ENCODE measurements at places on chromosomes 16 and 17.

DNA sequence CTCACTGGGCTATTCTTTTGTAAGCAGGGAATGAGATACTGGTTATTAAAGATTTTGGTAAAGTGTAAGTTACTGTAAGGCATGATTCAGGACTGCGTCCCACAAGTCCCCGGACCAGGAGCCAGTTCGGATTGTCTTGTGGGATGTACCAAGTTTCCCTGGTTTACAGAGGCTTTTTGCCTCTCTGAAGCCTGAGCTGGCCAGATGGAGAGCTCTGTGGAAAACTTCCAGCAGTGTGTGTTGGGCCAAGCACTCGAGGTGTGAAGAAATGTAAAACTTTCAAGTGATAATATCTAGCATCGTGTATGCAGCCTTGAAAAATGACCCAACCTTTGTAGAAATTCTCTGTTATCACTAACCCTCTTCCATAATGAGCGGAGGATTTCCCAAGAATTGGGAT is 2.4 kb downstream of the EPN2 start:
- peak; percentile 68 for DNase-seq

GRCh38 chr16:49440156-49441065 is 66.8 kb downstream of the C16orf78 start:
- DNase-seq, result no peak

GRCh38 chr16:50371936-50372595 is 3.3 kb upstream of the BRD7 start:
- no peak for DNase-seq

- DNase-seq, result no peak
These were observed 873 bp downstream of the NPLOC4 start for GRCh38 chr17:81635973-81636504.

DNA sequence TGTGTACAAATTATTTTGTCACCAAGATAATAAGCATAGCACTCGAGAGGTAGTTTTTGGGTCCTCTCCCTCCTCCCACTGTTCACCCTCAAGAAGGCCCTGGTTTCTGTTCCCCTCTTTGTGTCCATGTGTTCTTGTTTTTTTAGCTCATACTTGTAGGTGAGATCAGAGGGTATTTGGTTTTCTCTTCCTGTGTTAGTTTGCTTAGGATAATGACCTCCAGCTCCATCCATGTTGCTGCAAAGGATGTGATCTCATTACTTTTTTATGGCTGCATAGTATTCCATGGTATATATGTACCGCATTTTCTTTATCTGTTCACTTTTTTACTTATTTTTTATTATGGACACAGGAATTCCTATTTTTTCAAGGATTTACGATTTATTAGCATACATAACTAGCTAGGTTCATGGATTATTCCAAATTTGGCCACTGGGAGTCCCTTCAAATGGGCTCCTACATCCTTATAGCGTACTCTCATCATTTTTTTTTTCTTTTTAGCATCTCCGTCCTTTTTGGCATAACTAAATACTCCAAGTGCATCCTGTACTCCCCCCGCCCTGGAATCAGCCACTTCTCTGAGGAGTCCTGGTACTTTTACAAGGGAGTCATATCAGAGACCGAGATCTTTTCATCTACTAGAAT is 7.3 kb downstream of the TADA2A start:
- DNase-seq, result no peak

GRCh38 chr17:67570797-67571196 is 146.9 kb upstream of the NOL11 start:
- no peak for DNase-seq

- DNase-seq, result no peak
These were observed 332.0 kb downstream of the XYLT1 start for GRCh38 chr16:17138801-17139200.

DNA sequence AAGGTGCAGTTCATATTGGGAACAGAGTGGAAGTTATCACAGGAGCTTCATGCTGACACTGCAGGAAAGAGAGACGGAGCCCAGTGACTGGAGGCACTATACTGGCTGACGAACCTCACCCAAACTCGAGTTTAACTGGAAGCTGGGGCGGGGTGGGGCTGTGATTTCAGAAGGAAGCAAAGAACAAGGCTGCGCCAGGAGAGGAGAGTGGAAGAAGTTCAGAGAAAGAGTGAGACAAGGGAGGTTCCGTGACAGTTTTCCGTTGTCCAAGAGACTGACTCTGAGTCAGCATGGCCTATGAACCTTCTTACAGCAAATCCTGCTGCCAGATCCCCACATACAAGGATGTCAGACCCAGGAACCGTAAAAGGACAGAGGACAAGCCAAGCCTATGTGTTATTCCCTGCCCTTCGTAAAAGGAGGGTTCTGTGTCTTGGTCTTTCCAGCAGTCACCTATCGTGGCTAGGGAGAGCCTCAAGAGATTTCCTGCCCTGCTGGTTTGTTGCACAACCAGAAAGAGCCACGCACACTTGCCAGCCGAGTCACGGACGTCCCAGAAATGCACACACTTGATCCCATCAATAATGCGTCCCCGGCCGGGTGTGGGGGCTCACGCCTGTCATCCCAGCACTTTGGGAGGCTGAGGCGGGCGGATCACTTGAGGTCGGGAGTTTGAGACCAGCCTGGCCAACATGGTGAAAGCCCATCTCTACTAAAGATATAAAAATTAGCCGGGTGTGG is 5.1 kb downstream of the PITPNA start:
- DNase-seq, result no peak

GRCh38 chr17:8884336-8884990 is 17.0 kb upstream of the PIK3R6 start:
- peak; percentile 41 for DNase-seq

All from cardiac septum (tissue), 1 donor.